ENCODE measurements at places on chromosomes 6 and 20.

DNA sequence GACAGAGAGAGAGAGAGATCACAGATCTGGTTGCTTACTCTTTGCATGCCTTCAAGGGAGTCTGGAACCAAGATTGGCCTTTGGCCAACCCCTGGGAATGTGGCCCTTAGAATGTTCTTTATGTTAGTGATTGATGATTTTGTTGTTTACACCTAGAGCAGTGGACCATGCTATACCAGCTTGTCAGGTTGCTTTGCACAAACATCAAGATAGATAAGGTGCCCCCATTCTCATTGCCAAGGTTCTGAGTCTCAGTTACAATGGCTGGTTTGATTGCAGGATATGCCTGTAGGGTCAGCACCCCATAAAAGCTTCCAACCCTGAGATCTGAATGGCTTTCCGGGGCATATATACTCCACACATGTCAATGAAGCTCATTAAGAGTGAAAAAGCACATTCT lies 53.5 kb upstream of the SLC2A12 start:
- H3K4me3 ChIP-seq, result no peak overlapping the region
- no peak for DNase-seq
- H3K27me3 ChIP-seq, result peaks cover 2% of the 10 kb centered on the region
- no peaks in the 10 kb centered on the region for H3K4me1 ChIP-seq
- no peaks in the 10 kb centered on the region for H3K36me3 ChIP-seq
- no peak overlapping the region for H3K27ac ChIP-seq

DNA sequence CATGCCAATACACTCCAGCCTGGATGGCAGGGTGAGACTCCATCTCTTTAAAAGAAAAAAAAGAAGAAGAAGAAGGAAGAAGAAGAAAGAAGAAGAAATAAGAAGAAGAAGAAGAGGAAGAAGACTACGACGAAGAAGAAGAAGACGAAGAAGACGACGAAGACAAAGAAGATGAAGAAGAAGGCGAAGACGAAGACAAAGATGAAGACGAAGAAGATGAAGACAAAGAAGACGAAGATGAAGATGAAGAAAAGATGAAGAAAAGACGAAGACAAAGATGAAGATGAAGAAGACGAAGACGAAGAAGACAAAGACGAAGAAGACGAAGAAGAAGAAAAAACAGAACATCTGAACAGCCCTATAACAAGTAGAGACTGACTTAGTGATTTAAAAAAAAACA lies 33.0 kb downstream of the TRPC4AP start:
- peaks cover 93% of the 10 kb centered on the region for H3K4me1 ChIP-seq
- no peaks in the 10 kb centered on the region for H3K27me3 ChIP-seq
- DNase-seq, result no peak
- H3K36me3 ChIP-seq, result peaks cover 17% of the 10 kb centered on the region
- no peak overlapping the region for H3K27ac ChIP-seq
- no peak overlapping the region for H3K4me3 ChIP-seq

DNA sequence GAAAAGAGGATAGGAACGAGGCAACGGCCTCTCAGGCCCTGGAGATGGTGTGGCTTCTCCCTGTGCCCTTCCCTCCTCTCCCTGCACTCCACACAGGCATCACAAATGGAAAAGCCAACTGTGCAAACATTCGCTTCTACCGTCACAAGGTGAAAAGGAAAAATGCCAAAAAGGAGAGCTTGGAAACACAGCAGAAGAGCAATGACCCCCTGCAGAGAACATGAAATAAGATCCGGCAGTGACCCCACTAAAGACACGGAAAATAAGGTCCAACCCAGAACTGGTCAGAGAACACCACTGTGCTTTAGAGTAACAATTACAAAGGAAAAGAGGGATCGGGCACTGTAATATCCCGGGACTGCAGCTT lies 63.0 kb downstream of the SLC22A23 start:
- no peaks in the 10 kb centered on the region for H3K4me1 ChIP-seq
- DNase-seq, result no peak
- no peak overlapping the region for H3K27ac ChIP-seq
- H3K27me3 ChIP-seq, result peaks cover 3% of the 10 kb centered on the region
- no peak overlapping the region for H3K4me3 ChIP-seq

GRCh38 chr6:148892247-148892646 lies 145.4 kb downstream of the UST start:
- no peak overlapping the region for H3K27ac ChIP-seq
- no peak for DNase-seq
- peaks cover 4% of the 10 kb centered on the region for H3K36me3 ChIP-seq
- H3K4me3 ChIP-seq, result no peak overlapping the region
- H3K27me3 ChIP-seq, result peaks cover 6% of the 10 kb centered on the region

Measured in immature natural killer cell (primary cell).